ENCODE measurements at places on chromosomes 2 and 18. TPM values are rescaled to one million over a fixed set of nuclear protein-coding genes. Genes with fewer than 3 reads are reported as not detected.

The DPP10 gene
- not detected for total RNA-seq

The IL18R1 gene
- total RNA-seq, result 11.0 TPM

The USP37 gene
- total RNA-seq, result 28.2 TPM

The REG3A gene
- not detected for total RNA-seq

The TCF4 gene
- 0.93 TPM for total RNA-seq

DNA sequence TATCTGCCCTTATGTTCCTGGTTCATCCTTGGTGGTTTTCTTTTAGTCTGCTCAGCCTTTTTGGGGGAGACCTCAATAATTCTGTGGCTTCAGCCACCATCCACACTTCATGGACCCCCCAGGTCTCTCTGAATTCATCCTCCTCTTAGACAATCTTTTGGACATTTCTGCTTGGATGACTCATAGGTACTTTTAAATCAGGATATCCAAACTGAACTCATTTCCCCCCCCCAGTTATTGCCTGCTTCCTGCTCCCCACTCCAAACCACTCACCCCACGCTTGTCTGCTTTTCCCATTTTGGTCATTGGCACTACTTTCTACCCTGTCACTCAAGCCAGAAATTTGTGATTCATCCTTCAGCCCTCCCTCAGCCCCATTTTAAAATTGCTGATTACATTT lies 78.5 kb downstream of the TANC1 start:
- H3K27ac ChIP-seq, result no peak overlapping the region
- H3K27me3 ChIP-seq, result no peaks in the 10 kb centered on the region
- no peak overlapping the region for H3K4me3 ChIP-seq
- H3K4me1 ChIP-seq, result no peaks in the 10 kb centered on the region

DNA sequence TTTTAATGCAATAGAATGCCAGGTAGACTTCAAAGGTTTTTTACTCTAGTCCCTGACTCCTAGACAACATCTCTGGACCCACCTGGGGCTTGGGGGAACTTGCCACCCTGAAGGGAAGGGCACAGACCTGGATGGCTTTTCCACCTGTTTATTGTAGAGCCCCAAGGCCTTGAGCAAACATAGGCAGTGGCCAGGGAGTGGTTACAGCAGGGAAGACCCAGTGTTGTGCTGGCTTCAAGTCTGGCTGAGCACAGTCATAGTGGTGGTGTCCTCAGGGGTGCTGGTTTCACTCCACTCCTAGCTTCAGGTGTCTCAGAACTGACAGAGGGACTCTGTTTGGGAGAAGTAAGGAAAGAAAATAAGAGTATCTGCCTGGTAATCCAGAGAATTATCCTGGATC lies 5.5 kb upstream of the SRD5A2 start:
- no peak for DNase-seq
- H3K4me1 ChIP-seq, result no peaks in the 10 kb centered on the region
- H3K27ac ChIP-seq, result no peak overlapping the region
- no peaks in the 10 kb centered on the region for H3K36me3 ChIP-seq

DNA sequence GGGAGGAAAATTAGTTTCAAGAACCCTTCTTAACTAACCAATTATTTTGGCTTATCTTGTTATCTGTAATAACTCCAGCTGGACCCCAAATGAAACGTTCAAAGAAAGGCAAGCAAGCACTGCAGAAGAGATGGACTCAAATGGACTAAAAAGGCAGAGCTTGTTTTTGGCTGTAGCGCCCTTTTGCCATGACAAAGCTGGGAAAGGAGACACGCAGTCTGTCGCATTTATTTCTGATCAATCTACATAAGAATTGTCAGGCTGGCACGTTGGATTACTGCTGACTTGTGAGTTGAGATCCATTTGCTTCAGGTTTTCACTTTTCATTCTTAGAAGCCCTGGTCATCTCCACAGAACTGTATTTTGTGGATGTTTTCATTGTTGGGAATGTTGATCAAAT lies 402.9 kb downstream of the TMEM182 start:
- no peaks in the 10 kb centered on the region for H3K27me3 ChIP-seq
- no peak overlapping the region for H3K4me3 ChIP-seq
- no peak overlapping the region for H3K27ac ChIP-seq
- no peaks in the 10 kb centered on the region for H3K36me3 ChIP-seq
- no peak for DNase-seq
- H3K4me1 ChIP-seq, result no peaks in the 10 kb centered on the region

- no peaks in the 10 kb centered on the region for H3K36me3 ChIP-seq
- DNase-seq, result no peak
- H3K4me1 ChIP-seq, result no peaks in the 10 kb centered on the region
- no peaks in the 10 kb centered on the region for H3K27me3 ChIP-seq
- no peak overlapping the region for H3K27ac ChIP-seq
Observed at GRCh38 chr18:42839408-42839807, 276.1 kb downstream of the RIT2 start.

DNA sequence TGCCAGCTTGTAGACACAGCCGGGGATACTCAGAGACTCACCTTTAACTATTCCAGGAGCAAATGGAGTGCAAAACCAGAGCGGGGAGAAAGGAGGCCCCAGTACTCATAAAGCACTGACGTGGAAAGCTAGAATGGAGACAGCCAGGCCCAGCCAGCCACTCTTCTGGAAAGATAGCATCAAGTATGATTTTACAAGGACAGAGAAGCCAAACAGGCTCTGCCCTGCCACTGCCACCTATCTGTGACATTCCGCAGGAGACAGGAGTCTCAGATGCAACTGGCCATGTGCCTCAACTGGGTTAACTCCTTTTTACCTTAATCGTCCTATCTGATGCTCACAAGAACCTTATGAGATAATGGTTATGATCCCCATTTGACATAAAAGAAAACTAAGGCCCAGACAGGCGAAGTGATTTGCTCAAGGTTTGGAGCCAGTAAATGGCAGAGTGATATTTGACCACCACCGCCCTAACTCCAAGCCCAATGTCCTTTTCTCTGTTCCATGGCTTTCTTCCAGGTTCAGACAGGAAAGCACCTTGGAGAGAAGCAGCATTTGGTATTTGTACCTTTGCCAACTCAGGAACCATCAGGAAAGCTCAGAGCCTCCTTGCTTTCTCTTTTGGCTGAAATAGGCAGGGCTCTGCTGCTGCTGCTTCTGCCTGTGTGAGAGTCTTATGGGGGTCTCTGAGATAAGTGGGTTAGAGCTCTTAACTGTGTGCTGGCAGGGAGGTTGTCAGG lies 15.6 kb downstream of the KIF3C start:
- no peak overlapping the region for H3K4me3 ChIP-seq
- H3K36me3 ChIP-seq, result no peaks in the 10 kb centered on the region
- no peak for DNase-seq
- H3K27ac ChIP-seq, result no peak overlapping the region

GRCh38 chr18:48766026-48766425 lies 184.7 kb downstream of the SMAD7 start:
- H3K27ac ChIP-seq, result no peak overlapping the region
- no peaks in the 10 kb centered on the region for H3K27me3 ChIP-seq
- H3K4me1 ChIP-seq, result peaks cover 8% of the 10 kb centered on the region
- H3K36me3 ChIP-seq, result no peaks in the 10 kb centered on the region
- no peak overlapping the region for H3K4me3 ChIP-seq

- DNase-seq, result no peak
- no peaks in the 10 kb centered on the region for H3K4me1 ChIP-seq
- no peaks in the 10 kb centered on the region for H3K36me3 ChIP-seq
- H3K4me3 ChIP-seq, result peak within 1 kb of the TSS; percentile 66
- H3K27ac ChIP-seq, result no peak within 1 kb of the TSS
Observed at GRCh38 chr2:42493468-42494354, at the start of gene KCNG3. Gene KCNG3 (minus strand): TSS chr2:42493982. CDS start chr2:42493501, 481 bp downstream.

- H3K4me1 ChIP-seq, result no peaks in the 10 kb centered on the region
- H3K36me3 ChIP-seq, result no peaks in the 10 kb centered on the region
- H3K27me3 ChIP-seq, result no peaks in the 10 kb centered on the region
- H3K27ac ChIP-seq, result no peak overlapping the region
- DNase-seq, result no peak
Observed at GRCh38 chr18:11669271-11669947, 19.7 kb upstream of the GNAL start.

GRCh38 chr18:39025531-39025930 lies 1459.9 kb upstream of the CELF4 start:
- no peak overlapping the region for H3K27ac ChIP-seq
- H3K4me1 ChIP-seq, result no peaks in the 10 kb centered on the region
- H3K27me3 ChIP-seq, result no peaks in the 10 kb centered on the region
- no peaks in the 10 kb centered on the region for H3K36me3 ChIP-seq

DNA sequence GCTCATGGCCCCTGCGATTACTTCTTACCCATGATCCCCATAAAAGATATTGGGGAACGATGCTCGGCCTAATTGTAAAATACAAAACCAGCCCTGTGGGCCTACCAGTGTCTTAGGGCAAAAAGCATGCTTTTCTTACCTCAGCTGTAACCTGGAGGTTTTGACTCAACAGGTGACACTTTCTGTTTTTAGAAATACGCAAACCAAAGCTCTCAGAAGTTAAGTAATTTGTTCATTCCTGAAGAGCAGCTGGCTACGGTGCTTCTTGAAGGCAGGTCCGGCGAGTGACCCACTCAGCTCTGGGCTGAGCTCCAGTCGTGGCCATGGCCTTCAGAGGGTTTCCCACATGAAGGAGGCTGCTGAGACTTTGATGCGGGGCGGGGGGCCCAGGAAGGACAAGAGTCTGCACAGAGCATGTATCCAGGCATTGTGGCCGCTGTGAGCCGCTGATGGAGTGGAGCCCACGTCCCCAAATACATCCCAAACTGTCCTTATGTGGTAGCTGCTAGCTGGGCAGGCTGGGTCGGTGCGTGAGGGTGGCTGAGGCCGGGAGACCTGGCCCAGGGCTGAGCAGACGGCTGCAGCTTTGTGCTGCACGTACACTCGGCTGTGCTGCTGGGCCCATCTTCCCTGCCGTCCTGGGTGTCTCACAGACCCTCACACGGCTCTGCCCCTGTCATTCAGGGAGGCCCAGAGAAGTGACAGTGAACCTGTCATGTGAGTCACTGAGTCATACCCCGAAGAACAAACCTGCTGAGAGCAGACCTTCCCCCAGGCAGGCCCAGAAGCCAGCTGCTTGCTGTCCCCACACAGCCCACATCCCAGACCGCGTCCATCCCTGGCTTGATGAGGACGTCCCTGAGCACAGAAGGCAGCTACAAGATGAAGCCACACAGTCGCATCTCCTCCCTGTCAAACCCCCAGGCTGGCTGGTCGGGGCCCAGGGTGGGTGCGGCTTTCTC lies 34.1 kb downstream of the ITGB1BP1 start:
- DNase-seq, result no peak
- H3K27me3 ChIP-seq, result no peaks in the 10 kb centered on the region
- no peak overlapping the region for H3K4me3 ChIP-seq
- no peaks in the 10 kb centered on the region for H3K4me1 ChIP-seq

DNA sequence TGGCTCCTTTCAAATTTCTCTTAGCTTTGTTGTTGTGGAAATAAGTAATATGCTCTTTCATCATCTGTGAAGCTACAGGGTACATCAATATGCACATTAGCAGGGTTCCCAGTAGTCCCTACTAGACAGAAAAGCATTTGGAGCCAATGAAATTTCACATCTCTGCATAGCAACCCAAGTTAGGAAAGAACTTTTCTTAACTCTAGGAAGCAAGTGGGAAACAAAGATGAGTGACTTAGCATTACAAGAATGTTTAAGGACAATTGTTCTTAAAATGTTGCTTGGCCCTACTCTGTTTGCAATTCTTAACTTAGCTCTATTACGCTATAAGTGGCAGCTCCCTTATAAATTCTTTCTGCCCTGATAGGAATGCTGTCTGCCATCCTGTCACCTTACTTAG lies 39.6 kb downstream of the ZEB2 start:
- no peak overlapping the region for H3K4me3 ChIP-seq
- H3K4me1 ChIP-seq, result no peaks in the 10 kb centered on the region
- peaks cover 3% of the 10 kb centered on the region for H3K27me3 ChIP-seq
- H3K27ac ChIP-seq, result no peak overlapping the region
- no peak for DNase-seq

- H3K27me3 ChIP-seq, result no peaks in the 10 kb centered on the region
- no peak for DNase-seq
- H3K36me3 ChIP-seq, result no peaks in the 10 kb centered on the region
- no peak overlapping the region for H3K27ac ChIP-seq
- H3K4me3 ChIP-seq, result no peak overlapping the region
Observed at GRCh38 chr2:41967476-41968181, 80.2 kb upstream of the PKDCC start.

GRCh38 chr2:177169810-177170514 lies 42.6 kb upstream of the HNRNPA3 start:
- no peaks in the 10 kb centered on the region for H3K36me3 ChIP-seq
- H3K4me3 ChIP-seq, result no peak overlapping the region
- no peak for DNase-seq
- peaks cover 18% of the 10 kb centered on the region for H3K4me1 ChIP-seq
- H3K27me3 ChIP-seq, result no peaks in the 10 kb centered on the region

DNA sequence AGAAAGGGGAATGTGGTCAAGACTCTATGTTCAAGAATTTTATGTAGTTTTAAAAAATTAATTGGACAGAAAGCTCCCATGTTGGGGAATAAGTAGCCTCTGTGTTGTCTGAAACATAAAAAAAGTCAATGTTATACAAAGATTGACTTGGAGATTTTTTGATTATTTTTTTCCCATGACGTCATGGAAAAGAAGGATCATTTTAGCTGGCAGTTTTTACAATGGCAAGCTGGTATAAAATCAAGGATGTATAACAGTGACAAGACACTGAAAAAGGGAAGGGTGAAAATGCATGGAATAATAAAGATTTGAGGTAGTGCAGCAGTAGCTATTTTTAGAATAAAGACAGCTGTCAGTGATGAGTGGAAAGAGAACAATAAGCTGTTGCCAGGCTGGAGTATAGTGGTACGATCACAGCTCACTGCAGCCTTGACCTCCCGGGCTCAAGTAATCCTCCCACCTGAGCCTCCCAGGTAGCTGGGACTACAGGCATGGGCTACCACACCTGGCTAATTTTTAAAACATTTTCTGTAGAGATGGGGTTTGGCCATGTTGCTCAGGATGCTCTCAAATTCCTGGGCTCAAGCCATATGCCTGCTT lies 9.2 kb downstream of the SLC39A10 start:
- no peak overlapping the region for H3K4me3 ChIP-seq
- H3K27me3 ChIP-seq, result no peaks in the 10 kb centered on the region
- H3K27ac ChIP-seq, result no peak overlapping the region
- no peak for DNase-seq
- peaks cover 59% of the 10 kb centered on the region for H3K4me1 ChIP-seq
- H3K36me3 ChIP-seq, result no peaks in the 10 kb centered on the region

GRCh38 chr18:23281626-23282436 lies 146.5 kb downstream of the CABLES1 start:
- H3K27ac ChIP-seq, result no peak overlapping the region
- no peaks in the 10 kb centered on the region for H3K27me3 ChIP-seq
- no peak for DNase-seq
- H3K36me3 ChIP-seq, result no peaks in the 10 kb centered on the region
- no peak overlapping the region for H3K4me3 ChIP-seq
- H3K4me1 ChIP-seq, result no peaks in the 10 kb centered on the region
